HT-29 (cell line): ENCODE measurements at places on chromosomes 11 and 22.

GRCh38 chr11:64341851-64342791 lies 2.1 kb downstream of the CCDC88B start:
- DNase-seq: peak; percentile 93

DNA sequence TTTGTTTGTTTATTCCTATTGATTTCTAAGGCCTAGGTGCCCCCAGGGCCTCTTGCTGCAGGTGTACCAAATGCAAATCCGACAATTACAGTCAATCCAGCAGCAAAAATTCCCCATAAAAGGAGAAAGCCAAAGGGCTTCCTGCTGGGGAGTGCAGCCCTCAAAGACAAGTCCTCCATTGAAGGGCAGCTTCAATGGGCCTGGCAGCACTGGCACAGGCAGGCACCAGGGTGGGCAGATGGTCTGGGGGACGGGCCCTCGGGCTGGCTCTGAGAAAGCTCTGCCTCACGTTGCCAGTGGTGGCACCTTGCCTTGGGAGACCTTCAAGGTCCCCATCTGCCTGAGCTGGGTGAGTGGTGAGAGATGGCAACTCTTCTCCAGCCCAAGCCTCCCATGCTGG lies 128.0 kb downstream of the DSCAML1 start:
- DNase-seq: no peak

- DNase-seq: no peak
Measured at GRCh38 chr11:44784851-44785250, 58.1 kb downstream of the TSPAN18 start.

GRCh38 chr11:122342089-122342744 lies 226.2 kb upstream of the BLID start:
- no peak for DNase-seq

DNA sequence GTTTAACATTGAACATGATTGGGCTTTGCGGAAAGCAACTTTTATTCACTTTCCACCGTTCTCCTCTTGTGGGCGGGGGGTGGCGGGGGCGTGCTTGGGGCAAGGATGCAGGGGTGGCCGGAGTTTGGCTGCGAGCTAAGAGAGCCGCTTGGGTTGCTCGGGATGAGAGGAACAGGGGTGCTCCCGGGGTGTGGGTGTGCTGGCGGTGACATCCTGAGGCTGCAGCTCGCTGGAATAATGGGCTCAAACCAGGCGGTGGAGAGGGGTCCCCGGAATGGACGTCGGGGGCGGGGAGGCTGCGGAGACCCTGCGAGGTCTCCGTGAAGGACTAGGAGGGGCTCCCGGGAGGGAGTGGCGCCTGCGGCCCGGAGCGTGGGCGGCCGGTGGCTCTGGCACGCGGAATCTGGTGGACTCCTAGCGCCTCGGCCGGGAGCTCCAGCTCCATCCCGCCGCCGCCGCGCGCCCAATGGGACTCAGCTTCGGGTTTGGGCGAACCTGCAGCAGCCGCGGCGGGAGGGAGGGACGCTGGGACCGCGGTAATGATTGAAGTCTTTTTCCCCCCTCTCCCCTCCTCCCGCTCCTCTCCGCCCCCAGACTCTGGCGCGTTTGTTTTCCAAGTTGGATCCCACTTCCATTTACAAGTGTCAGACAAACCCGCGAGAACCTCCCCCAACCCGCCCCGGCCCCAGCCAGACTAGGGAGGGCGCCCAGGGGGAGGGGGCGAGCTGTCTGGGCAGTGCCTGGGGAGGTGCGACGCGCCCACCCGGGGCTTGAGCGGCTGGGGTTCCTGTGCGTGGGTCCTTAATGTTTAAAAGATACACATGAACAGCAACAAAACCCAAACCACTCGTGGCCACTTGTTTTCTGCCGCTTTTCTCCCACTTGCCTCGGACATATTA lies 2.0 kb downstream of the FAT3 start:
- no peak for DNase-seq
